ENCODE measurements at places on chromosomes 2 and 18.

DNA sequence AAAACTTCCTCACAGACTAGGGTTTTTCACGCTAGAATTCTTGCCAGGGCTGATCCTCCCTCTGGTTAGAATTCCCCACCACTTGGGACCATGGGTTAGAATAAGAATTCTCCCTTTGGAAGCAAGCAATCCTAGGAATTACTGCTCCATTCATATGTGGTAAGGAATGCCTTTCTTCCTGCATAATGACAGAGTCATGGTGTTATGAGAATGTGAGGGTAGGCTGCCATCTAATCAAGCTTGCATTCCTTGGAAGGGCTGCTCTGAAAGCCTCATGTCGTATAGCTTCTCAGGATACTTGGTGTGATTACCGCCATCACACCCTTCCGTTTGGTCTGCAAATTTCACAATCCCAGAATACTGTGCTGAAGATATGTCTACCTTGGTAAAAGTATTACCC is 1282.4 kb upstream of the PIK3C3 start:
- DNase-seq, result no peak

GRCh38 chr18:45539491-45539891 is 75.8 kb upstream of the SLC14A2 start:
- no peak for DNase-seq

DNA sequence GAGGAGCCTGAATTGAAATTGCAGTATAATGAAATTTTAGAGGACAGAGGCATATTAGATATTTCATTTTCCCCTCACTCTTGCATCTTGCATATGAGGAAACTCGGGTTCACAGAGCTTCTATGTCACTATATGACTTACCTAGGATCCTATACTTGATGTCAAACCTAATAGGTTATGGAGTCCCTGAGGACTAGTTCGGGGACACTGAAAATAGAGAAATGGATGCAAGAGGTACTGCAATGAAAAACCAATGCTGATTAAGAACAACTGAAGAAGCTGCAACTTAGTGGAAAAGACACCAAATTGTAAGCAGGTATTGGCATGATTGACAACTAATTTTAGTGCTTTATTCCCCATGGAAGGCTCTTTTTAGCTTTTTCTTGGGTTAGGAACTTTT is 210.1 kb downstream of the IKZF2 start:
- DNase-seq, result no peak

DNA sequence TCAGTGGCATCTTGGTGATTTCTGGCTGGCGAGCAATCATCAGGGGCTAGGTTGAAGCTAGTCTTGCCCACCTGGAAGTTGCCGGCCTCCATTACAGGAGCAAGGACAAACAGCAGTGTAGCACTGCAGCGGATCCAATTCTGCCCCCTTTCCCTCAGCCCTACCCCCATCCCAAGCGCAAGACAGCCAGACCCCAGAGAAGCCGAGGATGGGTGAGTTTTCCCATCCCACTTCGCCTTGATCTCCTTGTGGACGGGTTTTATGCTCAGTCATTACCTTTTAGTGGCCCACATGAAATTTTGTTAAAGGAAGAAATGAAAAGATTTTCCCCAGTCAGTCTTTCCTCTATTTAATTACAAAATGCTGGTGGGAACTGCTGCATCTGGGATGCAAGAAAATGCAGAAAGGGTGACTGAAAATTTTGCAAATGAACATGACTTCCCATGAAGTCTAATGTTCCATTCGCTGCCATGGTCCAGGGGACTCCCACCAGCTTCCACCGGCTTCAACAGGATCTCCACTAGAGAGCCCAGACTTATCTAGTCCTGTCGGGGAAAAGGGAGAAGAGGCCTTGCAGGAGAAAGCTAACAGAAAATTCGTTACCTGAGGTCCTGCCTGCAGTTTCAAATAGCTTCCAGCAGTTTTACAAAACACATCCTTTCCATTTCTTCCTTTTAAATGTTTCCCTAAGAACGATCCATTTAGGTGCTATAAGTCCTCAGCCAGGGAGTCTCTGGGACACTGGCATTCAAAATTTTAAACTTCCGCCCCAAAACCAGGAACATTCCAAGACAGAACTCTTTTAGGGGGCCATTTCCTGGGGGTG is 1.9 kb upstream of the HOXD9 start:
- no peak for DNase-seq

DNA sequence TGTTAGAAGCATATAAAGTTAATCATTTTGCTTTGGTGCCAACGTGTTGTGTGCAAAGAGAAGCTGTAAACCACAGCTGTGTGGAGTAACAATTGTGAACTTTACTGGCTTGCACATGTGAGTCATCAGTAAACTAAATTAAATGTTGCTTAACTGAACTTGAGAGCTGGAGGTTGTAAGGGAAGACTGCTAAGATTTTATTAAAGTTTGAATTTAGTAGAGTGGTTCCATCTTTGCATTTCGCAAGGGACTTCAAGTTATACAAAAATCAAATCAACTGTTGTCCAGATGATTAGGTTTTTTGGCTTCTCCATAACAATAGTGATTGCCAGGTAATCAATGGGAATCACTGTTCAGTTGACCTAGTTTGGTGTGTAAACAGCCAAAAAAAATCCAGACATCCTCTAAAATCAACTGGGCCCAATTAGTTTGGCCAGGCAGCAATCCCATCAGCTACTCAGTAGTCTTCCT is 247.4 kb downstream of the MYO3B start:
- DNase-seq, result no peak

GRCh38 chr2:158045362-158045761 is 56.3 kb upstream of the UPP2 start:
- no peak for DNase-seq

- no peak for DNase-seq
Measured at GRCh38 chr2:46909771-46910419, 5.7 kb downstream of the MCFD2 start.

- DNase-seq, result no peak
Measured at GRCh38 chr2:191710411-191710900, 32.5 kb downstream of the NABP1 start.

- DNase-seq, result no peak
Measured at GRCh38 chr18:33761363-33761762, 183.3 kb downstream of the ASXL3 start.

DNA sequence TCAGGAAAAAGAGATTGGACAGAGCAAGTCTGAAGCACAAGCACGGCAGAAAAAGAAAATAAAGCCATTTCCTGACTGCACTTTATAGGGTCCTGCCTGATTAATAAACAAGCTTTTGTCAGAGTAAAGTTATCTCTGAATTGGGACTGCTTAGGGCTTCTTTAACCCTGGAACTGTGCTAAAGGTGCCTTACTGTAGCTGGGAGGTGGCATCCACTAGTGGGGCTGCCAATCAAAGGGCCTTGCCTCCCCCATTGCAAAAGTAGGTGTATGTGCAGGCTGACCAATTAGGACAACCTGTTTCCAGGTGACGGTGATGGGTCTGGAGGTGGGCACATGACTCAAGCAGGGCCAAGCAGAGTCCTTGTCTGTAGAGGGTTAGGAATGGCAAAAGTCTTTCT is 57.4 kb upstream of the RAPH1 start:
- no peak for DNase-seq

Data from cortex of kidney (tissue), 1 donor.